Bone marrow (tissue), 2 donors: ENCODE measurements at places on chromosomes 1 and 21.

DNA sequence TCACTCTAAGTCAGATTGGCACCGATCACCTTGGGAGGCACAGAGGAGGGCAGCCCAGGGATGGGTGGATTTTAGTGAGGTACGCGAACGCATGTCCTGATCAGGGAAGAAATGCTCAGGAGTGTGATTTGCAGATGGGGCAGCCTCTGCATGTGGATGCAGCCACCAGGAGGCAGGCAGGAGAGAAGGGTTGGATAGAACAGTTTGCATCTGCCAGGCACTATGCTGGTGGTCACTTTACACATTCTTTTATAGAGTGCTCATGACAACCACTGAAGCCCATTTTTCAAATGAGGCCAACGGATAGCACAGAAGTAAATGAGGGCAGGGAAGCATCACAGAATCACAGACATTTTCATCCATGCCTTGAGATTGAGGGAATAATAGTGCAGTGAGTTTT is 5.7 kb downstream of the LAMB3 start:
- no peak for DNase-seq

- DNase-seq = no peak
Observed at GRCh38 chr1:43005460-43006361, 47.0 kb upstream of the SLC2A1 start.

GRCh38 chr1:115680730-115681111 is 39.0 kb downstream of the VANGL1 start:
- DNase-seq = no peak

- DNase-seq = peak; percentile 73
Observed at GRCh38 chr1:182795563-182796228, 6.1 kb downstream of the NPL start.

- DNase-seq = no peak
Observed at GRCh38 chr1:226417830-226418546, 10.1 kb upstream of the PARP1 start.

- DNase-seq = no peak
Observed at GRCh38 chr1:204146309-204146708, 5.5 kb downstream of the ETNK2 start.

- no peak for DNase-seq
Observed at GRCh38 chr1:180177931-180178330, 23.3 kb downstream of the QSOX1 start.

DNA sequence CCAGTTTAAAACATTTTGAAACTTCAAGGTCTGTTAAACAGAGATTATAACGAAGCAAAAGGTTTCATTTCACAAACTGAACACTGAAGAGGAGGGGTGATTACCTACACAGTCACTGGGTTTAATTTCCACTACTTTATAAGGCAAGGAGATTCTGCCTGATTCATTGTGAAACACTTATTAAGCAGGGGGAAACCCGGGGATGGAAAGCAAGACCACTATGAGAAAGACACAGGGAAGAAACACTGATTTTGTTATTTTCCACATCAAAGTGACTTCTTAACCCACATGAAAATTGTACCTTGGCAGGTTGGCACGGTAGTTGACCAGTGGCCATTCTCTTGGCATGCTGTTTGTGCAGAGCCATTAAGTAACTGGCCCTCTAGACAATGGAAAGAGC is 8.1 kb upstream of the F5 start:
- no peak for DNase-seq

GRCh38 chr1:221562542-221563475 is 179.1 kb downstream of the DUSP10 start:
- DNase-seq = no peak

DNA sequence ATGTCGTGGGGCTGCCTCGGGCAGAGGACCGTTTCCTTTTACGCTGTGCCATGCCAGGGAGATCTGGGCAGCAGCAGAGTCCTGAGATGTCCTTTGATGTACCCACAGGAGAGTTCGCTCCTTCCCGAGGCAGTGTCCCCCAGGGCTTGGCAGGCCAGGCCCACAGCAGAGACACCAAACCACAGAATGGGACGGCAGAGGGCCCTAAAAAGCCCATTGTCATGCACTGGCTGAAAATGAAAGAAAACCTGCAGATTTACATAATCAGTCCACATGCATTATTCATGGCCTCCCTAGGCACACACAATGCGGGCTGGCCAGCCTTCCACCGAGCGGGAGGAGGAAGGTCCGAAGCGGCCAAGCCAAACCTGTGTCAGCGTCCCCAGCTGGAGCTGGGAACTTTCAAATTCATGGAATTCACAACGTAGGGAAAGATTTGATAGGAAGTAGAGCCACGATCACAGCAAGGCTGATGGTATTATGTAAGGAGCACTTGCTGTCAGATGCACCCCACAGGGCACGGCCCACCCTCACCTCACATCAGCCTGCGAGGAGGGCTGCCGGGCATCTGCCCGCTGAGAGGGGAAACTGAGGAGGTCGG is 25.3 kb upstream of the EFHD2 start:
- no peak for DNase-seq

DNA sequence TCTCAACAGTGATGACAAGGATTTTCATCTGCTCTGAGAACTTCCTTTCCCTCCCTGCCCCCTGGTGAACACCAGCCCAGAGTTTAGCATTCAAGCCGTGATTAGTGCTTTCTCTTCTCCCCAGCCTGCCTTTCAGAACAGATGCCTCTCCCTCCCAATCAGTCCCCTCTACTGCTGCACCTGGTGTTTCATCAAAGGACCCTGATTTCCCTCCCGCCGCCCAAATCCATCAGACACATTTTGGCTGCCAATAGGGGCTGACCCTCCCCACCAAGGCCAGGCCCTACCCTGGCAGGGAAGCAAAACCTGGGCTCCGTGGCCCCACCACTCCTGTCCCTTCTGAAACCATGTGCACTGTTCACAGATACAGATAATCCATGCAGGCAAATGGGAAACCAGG is 34.0 kb upstream of the KLHDC7A start:
- DNase-seq = no peak

- DNase-seq = no peak
Observed at GRCh38 chr21:30480145-30480544, at the start of gene KRTAP19-1. Gene KRTAP19-1, minus strand, starts transcription at chr21:30480367. Its CDS starts 50 bp downstream, at chr21:30480317.

GRCh38 chr1:67524143-67525052 is 94.2 kb upstream of the SERBP1 start:
- DNase-seq = no peak

- DNase-seq = no peak
Observed at GRCh38 chr1:173871091-173871490, 2.9 kb downstream of the ZBTB37 start.

- DNase-seq = no peak
Observed at GRCh38 chr21:42080788-42081083, 9.6 kb downstream of the UMODL1 start.

DNA sequence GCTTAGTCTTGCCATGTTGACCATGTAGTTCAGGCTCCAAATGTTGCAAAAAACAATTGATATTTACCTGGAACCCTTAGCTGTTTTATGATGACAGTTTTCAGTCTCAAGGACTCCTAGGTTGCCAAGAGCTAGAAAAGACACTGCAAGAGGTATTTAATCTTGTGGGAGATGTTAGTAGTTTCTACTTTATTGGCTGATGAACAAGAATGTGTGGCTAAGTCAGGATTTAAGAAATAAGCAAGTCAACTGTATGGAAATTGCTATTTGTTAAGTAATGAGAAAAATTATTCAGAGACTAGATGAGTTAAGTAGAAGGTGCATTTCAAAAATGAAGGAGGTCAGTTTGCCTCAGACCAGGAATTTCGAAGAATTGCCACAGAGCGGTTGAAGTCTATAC is 639.7 kb upstream of the USP24 start:
- no peak for DNase-seq

DNA sequence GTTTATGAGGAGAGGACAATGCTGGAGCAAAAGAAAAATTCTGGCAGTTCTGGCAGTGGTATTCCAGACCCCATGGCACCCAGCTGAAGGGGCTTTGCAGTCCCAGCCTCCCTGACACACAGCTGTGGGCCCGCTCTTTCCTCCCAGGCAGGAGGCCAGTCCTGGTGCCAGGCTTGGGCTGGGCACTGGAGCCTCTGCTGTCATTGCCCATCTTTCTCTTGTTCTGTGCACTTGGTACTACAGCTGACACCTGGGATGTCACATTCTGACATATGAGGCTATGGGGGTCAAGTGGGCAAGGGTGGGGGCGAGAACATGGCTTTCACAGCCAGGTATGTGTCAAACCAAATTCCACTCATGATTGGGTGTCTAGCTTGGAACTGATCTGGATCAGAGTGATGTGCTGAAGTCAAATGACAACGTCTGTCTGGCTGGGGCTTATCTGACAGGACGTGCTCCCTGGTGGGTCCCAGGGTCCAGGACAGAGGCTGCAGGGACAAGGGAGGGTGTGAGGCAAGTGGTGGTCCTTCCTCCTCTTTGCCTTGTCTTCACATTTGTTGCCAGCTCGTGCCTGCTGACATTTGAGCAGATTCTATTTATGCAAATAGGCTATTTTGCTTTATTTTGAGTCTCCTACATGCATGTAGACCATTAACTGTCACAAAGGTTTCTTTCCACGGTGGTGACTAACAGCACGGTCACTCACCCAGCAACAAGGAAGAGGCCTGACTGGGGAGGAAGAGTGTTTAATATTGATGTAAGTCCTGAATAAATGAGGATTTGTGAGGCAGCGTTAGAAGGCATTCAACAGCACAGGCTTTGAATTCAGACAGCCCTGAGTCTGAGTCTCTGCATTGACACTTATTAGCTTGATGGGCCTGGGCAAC is 336.3 kb downstream of the PBX1 start:
- DNase-seq = no peak

DNA sequence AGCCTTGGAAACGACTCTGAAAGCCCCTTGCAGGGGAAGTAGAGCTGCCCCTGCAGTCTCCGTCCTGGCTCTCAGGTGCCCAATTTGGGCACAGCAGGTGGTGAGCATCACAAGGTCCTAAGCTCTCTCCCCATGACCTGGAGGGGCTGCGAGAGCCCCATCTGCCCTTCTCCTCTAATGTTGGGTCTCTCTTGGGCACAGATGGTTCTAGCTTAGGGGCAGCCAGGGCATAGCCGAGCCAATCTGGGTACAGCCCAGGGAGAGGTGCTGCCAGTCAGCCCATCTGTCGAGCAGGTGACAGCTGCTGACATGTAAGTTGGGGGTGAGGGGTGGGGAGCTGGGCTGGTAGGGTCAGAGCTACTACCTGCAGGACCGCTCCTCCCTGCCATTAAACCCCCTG is 50.7 kb downstream of the SYT2 start:
- no peak for DNase-seq

DNA sequence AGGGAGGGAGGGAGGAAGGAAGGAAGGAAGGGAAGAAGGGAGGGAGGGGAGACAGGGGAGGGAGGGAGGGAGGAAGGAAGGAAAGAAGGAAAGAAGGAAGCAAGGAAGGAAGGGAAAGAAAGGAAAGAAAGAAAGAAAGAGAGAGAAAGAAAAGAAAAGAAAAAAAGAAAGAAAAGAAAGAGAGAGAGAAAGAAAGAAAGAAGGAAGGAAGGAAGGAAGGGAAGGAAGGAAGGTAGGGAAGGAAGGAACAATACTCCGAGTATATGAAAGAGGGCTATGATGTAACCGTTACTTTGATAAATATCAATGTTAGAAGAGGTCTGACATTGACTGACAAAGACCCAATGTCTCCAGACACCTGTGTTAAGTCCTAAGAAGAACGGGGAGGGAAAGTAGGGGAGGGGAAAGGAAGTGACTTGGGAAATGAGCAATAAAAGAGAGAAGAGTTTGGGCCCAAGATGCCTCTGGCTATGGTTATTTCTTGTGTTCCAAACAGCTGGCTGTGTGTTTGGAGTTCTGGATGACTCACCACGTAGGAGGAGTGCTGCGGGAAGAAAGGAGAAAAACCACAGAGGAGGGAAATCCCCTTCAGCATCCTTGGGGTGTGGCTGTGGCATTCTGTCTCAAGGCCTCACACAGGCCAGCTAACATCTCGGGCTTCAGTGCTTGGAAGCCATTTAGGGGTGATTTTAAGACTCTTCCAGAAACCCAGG is 37.0 kb upstream of the RXRG start:
- no peak for DNase-seq

DNA sequence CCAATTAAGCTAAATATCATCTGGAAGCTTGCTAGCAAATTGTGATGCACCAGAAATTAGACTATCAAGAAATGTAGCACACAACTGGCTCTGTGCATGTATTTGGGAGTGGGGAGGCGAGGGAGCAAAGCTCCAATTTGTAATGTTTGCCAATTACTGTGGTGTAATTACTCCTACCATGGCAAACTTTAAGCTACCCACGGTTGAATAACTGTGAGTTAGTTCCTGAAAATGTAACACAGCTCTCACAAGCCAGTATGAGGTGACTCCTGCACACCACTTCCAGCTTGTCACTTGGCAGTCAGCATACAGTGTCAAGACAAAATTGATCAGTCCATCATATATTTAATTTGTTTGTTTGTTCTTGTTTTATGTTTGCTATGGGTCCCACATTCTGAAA is 141.2 kb downstream of the TM2D1 start:
- no peak for DNase-seq

DNA sequence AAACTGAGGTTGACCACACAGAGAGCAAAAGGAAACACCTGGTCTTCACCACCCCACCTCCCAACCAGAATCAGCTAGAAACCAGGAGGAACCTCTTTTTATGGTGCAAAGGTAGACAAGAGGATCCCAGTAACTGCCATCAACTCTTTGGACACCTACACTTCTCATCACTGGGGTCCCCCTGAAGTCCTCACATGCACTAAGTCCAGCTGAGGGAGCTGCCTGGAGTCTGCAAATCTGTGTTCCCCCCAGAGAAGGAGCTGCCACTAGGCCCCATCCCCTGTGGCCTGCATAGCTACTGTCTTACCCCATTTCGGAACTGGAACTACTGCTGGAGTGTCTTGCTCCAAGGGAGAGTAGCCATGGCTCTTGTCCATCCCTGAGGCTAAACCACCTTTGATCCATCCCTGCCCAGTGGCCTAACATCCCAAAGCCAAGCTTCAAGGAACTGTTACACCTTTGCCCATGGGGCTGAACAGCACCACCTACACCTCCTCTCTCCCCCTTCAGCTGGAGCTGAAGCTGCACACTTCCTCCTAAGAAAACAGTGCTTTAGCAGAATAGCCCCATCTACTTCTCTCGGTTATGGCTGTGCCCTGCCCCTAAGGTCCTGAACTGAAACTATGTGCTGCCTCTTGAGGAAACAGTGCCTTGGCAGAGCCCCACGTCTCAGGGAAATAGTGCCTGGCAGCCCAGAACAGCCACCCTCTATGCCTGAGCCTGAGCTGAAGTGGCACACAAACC is 85.4 kb upstream of the CD53 start:
- DNase-seq = peak; percentile 36

DNA sequence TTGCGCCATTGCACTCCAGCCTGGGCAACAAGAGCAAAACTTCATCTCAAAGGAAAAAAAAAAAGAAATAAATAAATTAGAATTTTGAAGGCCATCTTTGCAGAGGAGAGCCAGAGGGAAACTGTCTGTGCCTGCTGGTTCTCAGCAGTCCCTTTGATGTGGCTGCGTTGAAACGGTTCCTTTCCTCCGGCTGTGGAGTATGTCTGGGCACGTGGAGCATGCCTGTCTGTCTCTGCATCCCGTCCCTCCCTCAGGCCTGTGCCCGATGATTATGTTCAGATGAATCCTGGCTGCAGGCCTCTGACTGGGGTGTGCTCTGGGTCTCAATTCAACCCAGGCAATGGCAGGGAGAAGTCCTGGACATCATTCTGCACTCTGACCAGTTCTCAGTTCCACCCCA is 33.4 kb downstream of the KIAA1614 start:
- DNase-seq = no peak

- no peak for DNase-seq
Observed at GRCh38 chr21:43005635-43006034, 31.3 kb downstream of the PKNOX1 start.
